GM04504 (cell line): ENCODE measurements at places on chromosomes 6 and 20.

DNA sequence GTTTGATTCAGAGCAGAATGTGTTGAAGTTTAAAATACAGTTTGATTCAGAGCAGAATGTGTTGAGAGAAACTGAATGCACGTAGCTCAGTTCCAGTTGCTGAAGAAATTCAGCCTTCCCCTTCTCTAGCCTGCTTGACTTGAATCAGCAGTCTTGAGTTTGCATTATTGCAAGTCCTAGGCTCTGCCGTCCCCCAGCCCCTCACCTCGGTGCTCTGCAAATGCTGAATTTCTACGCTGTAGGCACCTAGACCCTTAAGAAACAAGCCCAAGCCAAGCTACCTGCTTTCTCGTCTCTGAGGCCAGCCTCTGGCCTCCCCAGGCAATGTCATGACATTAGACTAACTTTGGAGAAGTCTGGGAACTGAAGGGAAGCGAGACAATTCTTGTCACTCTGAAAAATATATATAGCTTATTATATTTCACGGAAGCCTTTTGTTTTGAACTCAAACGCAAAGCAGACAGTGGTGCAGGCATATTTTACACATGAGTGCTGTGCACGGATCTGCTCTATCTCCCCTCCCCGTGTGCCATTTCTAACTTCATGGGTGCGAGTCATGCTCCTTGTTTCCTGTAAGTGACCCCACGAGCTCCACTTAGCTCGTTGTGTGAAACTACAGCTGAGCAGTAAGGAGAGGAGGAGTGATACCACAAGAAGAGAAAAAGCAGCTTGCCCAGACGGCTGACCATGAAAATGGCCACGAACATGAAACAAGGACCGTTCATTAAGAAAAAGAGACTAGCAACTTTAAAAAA, 71.4 kb upstream of the DUSP22 start:
- DNase-seq: no peak

- no peak for DNase-seq
Observed at GRCh38 chr6:77448546-77448945, 14.7 kb downstream of the HTR1B start.

GRCh38 chr6:131471331-131471730, 101.7 kb upstream of the ARG1 start:
- DNase-seq: no peak

GRCh38 chr6:144156991-144157390, 6.7 kb downstream of the STX11 start:
- DNase-seq: no peak

- DNase-seq: no peak
Observed at GRCh38 chr6:151240036-151240685, 394 bp downstream of the AKAP12 start.

DNA sequence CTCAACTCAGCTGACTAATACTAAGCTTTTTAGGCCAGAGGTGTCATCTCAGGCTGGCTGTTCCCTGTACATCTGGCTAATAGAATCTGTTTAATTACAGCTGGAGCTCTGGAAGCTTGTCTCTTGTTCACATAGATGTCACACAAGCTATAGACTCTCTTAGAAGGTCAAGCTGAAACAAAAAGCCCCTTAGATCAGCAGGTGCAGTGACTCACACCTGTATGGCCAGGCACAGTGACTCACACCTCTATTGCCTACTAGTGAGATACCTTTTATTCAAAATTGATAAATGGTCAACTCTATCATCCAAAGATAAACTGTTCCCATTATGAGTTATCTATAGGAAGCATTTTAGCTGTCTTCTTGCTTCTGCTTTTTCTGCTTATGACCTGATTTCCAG, 29.9 kb upstream of the MTHFD1L start:
- no peak for DNase-seq

GRCh38 chr6:144768551-144769075, 483.5 kb downstream of the UTRN start:
- no peak for DNase-seq

DNA sequence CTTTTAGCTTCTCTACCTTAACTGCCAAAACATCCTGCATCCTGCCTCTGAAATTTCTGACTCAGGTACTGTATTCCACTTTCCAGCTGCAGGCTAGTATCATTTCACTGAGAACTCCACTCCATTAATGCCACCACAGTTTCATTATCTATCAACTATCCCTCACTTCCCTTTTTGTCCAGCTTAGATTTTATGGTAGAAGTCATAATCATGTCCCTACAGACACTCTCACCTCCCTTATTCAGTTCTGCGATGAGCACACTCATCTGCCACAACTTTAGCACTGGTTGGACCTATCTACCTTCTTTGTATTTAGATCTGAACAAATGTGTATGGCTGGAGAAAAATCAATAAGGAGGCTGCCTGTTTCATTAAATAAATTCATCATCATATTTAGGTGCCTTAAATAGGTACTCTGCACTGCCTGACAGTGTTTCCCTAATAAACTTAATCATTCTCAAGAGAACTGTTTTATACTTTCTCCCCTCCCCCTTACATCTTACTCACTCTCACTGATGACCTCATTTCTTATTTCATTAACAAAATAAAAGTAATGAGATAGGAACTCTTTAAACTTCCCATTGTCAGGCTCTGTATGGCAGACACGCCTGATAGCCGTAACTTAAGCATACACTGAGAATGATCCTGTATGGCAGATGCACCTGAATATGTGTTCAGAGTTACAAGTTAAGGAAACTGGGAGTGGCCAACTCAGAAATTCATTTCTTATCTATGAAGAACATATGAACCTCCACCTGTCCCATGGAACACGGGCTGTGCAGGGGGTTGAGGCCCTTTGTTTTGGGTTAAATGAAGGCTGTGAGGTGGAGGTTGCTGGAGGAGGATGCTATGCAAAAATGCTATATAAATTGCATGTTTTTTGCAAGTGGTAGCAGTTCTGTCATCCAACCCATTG, 95.3 kb upstream of the MAN1A1 start:
- DNase-seq: no peak

- DNase-seq: no peak
Observed at GRCh38 chr6:162270966-162271365, 456.6 kb downstream of the PRKN start.

- DNase-seq: no peak
Observed at GRCh38 chr6:83309344-83309743, 116.2 kb downstream of the RWDD2A start.

- DNase-seq: no peak
Observed at GRCh38 chr6:142387997-142388815, 86.4 kb downstream of the ADGRG6 start.
